ENCODE measurements at places on chromosomes 7 and 10. TPM values are rescaled to one million over a fixed set of nuclear protein-coding genes. Genes with fewer than 3 reads are reported as not detected.

DNA sequence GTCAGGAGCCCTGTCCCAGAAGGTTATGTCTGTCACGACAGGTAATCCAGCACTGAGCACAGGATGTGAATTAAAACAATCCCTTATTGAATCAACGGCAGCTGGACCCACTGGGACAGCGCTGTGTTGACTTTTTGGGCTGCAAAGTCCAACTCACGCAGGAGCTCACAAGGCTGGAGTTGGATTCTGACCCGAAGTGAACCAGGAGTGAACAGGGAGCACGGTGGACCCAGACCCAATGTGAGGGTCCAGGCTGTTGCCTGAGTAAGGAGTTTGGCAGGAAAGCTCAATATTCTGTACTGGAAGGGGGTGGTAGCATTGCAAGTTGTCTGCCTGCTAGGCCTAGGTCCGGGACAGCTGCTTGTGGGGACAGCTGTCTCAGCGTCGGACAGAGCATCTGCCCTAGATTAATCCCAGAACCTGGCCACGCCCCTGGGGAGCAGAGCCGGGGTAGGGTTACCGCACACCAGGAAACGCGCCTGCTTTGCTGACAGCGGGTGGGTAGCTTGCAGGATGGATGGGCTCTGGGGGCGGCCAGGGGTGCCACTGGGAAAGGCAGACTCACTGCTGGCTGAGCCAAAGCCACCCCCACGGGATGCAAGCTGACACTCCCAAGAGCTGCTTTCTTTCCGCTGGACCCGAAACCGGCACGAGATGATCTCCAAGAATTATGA lies 24.0 kb downstream of the COL26A1 start:
- no peak for DNase-seq

Gene OR13A1
- total RNA-seq = not detected

Gene BAIAP2L1
- 46.4 TPM for total RNA-seq

- DNase-seq = no peak
Observed at GRCh38 chr7:26066736-26067135, 85.3 kb upstream of the NFE2L3 start.

Gene CRHR2
- not detected for total RNA-seq

- no peak for DNase-seq
Observed at GRCh38 chr10:75127471-75127870, 16.0 kb downstream of the SAMD8 start.

Gene C7orf57
- not detected for total RNA-seq

All from Peyer's patch (tissue), 4 donors.